ENCODE measurements at places on chromosomes 7 and 10.

- no peak for DNase-seq
Measured at GRCh38 chr10:115659616-115660015, 566.5 kb downstream of the ATRNL1 start.

DNA sequence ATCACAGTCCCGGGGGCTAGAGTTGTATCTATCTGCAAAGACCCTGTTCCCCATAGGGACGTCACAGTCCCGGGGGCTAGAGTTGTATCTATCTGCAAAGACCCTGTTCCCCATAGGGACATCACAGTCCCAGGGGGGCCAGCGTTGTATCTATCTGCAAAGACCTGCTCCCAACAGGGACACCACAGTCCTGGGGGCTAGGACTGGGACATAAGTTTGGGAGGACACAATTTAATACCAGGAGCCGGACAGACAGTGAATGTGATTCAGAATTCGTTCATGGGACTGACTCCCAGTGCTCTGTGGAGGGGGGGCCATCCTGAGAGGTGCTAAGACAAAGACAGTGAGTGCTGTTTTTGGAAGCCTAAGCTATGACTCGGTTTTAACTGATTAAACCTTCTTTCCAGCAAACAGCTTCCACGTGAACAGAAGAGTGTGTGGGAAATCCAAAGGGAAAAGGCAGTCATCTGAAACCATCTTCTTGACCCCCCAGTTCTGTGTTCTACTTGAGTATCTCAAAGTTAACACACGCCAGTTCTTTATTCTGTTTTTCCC is 153.0 kb downstream of the DIP2C start:
- no peak for DNase-seq

DNA sequence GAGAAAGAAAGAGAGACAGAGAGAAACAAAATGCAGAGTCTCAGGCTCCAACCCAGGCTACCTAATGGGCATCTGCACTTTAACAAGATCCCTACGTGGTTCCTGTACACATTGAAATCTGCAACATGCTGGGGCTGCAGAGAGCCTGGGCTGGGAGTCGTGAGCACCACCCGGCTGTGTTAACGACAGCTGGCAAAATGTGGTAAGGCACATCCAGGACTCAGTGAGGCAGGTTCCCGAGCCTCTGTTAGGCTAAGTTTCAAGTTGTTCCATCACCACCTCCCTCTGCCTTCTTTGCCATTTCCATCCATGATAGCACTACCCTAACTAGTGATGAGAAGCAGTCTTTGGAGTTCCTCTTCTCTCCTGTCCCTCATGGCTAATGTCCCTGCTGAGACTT is 1.4 kb downstream of the AKR1B10 start:
- no peak for DNase-seq

DNA sequence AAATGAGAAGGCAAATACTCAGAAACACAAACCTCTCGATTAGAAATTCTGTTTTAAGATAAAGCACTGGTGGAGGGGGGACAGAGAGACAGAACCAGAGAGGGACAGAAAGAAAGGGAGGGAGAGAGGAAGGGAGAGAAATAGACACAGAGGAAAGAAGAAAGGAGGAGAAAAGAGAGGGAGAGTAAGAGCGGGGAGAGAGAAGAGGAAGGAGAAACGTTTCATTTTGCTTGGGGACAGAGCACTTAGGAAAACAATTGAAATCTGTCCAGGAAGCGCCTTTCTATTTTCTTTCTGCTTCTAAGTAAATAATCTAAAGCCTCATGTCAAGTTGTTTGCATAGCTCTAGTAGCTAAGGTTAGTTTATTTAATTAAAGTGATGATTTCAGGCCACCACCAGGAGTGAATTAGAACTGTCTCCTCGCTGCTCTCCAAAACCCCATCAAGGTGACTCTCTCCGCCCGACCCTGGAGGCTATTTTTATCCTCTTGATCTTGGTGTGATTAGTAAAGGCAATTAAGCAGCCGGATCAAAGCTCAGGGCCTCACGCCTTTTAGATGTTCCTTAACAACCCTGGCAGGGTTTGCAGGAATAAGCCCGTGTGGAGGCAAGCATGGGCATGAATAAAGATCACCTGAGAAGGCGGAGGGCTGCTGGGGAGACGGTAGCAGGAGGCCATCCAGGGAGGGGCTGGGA is 73.4 kb upstream of the INSIG1 start:
- DNase-seq, result no peak

GRCh38 chr10:27464993-27465392 is 39.1 kb upstream of the RAB18 start:
- DNase-seq, result no peak

GRCh38 chr10:71342573-71343391 is 23.7 kb downstream of the SLC29A3 start:
- no peak for DNase-seq

DNA sequence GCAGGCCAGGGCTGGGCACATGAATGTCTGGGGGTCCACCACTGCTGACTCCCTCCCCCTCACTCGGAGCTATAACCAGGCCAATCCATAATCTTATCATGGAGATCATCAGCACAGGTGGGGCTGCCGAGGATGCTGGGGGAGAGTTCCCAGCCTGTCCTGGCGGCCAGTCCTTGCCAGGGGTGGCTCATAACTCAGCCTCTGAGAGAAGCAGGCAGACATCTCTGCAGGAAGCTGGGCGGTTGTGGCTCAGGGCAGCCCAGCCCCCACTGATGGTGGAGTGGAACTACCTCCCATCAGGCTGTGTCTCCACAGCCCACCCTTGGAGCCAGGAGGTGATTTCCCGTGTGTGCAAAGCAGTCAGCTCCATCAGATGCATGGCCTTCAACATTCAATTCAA is 109.4 kb upstream of the ZNF92 start:
- no peak for DNase-seq

All from renal cortex interstitium (tissue), 15 donors.